ENCODE measurements at places on chromosomes 3 and 15.
A peak's percentile ranks its signal among the peaks of the same experiment; 100 is the strongest.

GRCh38 chr3:128342701-128343180, 123.9 kb downstream of the DNAJB8 start:
- DNase-seq, result no peak

DNA sequence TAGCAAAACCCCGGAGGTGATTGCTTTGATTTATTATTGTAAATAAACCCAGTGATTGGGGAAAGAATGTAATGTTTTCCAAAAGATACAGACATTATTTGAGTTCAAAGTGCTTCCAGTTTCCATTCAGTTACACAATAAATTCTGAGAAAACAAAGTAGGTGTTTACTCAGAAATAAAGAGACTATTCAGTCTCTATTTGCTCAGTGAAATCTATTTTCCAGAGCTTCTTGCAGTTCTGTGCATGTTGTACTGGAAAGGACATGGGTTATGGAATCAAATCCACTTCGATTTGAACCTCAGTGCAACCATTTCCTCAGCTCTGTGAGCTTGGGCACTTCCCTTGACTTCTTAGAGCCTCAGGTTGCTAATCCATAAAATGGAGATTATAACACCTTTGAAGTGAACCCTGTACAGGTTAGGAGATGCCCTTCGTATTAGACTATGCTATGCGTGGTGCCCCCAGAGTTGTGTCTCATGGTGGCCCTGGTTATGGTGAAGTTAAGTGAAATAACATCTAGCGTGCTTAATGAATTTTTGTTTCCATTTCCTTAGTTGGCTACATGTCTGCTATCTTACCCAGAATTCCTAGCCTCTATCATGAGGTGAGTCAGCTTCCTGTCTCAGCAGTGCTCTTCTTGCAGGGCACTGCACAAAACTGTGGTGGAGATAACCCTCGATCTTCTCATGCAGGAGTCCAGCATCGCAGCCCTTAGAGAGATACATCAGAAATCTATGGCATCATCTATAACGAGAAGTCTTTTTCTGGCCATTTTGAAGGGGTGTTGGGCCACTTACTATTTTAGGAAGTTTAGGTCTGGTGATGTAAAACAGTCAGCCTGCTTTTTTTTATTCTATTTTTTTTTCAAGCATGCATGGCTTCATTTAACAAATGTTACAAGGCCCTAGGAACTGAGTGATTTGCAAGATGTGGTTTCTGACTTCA, 97.7 kb downstream of the RPL39L start:
- peak; percentile 1 for DNase-seq

DNA sequence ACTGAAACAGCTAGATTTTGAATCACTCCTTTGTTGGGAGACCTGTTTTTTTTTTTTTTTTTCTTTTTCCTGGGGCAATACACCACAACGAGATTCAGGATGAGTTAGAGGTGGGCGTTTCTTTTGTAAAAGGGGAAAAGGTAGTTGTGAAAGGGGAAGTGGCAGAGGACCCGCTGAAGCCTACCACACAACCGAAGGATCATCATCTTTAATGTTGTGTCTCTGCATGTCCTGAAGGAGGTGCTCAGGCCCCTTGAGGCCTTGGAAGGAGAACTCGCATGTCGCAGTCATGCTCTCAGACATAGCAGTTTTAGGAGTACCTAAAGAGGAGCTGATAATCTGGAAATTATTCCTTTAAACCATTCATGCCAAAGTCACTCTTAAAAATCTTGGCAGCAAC, 137.9 kb upstream of the LRIG1 start:
- no peak for DNase-seq

GRCh38 chr3:125156456-125156855, 56.1 kb downstream of the SLC12A8 start:
- no peak for DNase-seq

GRCh38 chr3:197590313-197590962, 34.7 kb upstream of the BDH1 start:
- no peak for DNase-seq

DNA sequence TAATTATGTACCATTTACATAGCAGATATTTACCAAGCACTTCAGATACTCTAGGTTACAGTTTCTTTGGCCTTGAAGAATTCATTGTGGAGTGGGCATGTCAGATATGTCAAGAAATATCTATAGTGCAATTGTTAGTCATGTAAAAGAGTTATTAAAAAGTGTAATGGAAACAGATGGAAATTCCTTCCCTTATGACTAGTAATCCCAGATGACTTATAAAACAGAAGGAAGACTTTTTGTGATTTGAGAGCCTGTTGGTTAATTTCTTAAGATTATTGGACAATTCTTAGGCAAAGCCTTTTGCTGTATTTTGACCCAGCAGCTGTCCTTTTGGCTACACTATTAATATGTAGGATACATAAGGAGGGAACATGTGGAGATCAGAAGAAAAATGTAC, 708.9 kb upstream of the NECTIN3 start:
- DNase-seq, result no peak

DNA sequence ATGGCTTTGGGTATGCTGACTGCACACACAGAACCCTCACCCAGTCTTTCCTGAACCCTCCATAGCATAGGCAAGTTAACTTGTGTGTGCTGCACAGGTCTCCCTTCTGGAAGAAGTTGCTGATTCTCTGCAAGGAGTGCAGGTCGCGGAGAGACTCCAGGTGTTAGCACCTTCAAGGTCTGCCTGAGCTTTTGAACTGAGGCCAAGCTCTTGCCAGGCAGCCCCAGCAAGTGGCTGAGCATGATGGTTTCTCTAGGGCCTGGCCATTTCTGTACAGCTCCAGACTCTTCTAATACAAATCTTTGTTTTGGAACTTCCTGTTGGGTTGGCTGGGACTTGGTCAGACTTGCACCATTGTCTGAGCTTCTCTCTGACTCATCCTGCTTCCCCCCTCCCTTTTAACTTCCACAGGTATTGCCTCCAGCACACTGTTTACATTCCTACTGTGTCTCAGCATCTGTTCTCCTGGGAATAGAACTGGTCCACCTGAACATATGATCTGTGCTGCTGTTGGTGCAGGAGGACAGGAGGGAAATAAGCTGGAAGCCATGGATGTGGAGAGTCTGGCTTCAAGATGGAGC, 53.3 kb downstream of the KY start:
- peak; percentile 52 for DNase-seq

DNA sequence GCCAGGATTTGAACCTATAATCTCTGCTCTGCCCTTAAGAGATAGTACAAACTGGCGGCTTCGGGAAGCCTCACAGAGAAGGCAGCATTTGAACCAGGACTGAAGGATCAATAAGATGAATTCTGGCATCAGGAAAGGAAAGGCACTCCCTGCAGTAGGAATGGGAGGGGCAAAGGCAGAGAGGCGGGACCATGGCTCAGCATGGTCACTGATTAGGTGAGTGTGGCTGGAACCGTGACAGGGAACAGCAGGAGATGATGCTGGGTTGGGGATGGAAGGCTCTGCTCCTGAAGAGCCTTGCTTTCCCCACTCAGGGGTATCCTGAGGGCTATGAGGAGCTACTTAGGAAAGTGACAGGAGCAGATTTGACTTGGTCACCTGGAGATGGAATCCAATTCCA, 158.5 kb downstream of the FEZF2 start:
- DNase-seq, result no peak

GRCh38 chr3:58084788-58085543, 76.7 kb downstream of the FLNB start:
- DNase-seq, result no peak

DNA sequence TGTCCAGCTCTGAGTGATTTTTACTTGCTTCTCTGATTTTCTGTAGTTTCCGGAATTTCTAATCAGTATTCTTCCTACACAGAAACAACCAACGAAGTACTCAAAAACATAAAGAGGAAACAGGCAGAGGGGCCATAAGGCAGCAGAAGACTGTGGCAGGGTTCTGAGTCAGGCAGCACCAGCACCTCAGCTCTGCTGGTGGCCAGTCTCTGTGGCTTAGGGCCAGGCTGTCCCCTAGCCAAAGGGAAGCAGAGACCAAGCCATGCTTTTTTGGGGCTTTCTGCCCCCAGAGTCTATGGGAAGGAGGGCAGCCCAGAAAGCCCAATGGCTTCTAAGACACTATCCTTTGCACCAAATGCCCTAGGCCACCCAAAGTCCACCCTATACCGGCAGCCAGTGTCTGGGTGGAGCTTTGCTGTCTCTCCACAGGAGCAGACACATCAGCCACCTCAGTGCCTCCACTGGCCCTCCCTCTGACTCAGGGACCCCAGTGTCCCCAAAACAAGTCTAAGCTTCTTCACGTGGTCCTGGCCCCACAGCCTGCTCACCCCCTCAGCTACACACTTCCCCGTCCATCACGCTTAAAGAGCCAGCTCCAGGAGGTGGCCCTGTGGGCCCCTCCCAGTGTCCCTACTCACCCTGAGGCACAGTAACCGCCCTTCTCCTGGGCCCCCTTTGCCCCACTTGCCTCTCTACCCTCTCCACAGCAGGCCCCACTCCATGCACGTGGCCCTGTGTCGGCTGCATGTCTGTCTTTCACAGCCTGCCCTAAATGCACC, 46.2 kb downstream of the CCDC12 start:
- no peak for DNase-seq

DNA sequence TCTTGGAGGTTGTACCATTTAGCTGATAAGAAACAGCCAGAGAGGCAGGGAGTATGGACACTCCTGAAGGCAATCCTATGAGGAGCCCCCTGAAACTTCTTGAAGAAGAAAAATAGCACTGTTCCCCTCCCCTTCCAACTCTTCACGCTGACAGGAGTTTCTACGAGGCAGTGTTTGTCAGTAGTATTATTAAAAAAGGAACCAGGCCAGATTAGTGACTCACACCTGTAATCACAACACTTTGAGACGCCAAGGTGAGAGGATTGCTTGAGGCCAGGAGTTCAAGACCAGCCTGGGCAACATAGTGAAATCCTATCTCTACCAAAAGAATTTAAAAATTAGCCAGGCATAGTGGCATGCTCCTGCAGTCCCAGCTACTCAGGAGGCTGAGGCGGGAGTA, 38.7 kb downstream of the WWTR1 start:
- no peak for DNase-seq

DNA sequence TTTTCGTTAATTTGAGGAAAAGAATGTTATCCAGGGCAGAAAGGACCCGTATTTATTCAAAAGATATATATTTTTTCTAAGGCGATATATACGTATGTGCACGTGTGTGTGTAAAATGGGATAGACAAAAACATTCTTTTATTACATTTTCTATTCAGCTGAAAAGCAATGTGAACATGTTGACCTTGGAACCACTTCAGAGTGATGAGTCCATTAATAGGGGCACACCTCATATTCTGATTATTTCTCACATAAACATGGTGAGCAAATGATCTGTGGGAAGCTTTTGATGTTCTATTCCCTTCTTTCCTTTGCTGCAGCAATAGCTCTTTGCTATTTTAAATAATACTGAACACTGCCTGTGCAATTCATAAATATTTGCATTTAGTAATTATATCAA, 87.6 kb downstream of the SYNPR start:
- no peak for DNase-seq

- DNase-seq, result no peak
Measured at GRCh38 chr3:134699141-134699711, 48.4 kb upstream of the KY start.

DNA sequence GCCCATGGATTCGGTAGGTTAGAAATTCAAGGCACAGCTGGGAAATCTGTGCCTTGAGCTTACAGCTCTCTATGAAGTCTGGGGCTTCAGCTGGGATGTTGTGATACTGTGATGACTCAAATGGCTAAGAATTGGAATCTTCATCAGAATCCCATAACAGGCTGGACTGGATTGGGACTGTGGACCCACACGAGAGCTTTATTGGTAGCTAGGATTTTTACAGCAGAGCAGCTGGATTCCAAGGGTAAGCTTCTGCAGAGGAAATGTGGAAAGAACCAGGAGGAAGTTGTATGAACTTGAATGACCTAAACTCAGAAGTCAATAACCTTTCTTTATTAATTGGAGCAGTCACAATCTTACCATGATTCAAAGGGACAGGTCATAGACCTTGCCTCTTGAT, 1187.1 kb downstream of the ROBO1 start:
- no peak for DNase-seq

DNA sequence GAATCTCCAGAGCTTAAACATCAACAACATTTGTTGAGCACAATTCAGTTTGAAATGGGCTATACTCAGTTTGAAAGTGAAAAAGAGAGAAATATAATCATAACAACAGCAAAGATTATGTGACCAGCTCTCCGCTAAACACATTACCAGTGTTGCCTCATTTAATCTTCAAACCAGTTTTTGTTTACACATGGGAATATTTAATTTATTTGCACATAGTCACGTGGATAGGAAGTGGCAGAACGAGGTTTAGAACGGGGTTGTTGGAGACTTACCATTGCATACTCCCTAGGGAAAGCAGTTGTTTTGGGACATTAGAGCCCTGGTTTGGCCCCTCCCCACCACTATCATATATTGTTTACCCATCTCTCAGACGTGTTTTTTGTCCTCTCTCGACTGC, 77.2 kb downstream of the IL1RAP start:
- DNase-seq, result no peak

DNA sequence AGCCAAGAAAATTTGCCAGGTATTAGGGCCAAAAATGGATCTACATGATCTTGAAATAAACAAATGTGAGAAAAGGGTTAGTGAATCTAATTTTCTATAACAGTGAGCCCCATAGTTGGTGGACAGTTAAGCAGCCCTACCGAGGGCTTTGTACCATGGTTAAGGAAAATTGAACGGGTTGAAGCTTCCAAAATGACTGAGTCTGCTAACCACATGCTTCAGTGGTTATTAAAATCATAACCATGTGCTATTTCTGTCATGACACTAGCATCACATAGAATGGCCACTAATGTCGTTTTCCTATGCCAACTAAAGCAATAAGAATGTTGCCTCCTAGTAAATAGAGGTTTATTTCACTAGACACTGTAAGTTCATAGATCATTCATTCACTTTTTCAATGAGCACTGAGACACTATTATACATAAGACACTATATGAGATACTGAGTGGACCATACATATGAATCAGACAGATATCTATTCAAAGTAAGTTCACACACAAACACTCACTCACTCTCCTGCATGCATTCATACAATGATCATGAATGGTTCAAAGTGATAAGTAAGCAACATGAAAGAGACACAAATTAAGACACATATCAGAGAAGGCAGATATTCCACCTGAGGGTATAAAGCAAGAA, 4.3 kb downstream of the SST start:
- no peak for DNase-seq

DNA sequence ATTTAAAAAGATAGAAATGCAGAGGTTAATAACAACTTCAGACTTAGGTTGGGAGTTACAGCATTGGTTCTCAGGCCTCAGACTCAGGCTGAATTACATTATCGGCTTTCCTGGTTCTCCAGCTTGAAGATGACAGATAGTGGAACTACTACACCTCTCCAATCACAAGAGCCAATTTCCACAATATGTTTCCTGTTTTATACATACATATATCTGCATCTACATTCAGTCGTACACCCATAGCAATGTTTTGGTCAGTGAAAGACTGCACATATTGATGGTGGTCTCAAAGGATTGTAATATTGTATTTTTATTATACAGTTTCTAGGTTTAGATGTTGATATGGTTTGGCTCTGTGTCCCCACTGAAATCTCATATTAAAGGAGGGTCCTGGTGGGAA, 35.4 kb downstream of the AADACL2 start:
- DNase-seq, result no peak

- peak; percentile 15 for DNase-seq
Measured at GRCh38 chr15:65083262-65083701, 6.7 kb downstream of the KBTBD13 start.

GRCh38 chr15:80010131-80010673, 39.2 kb upstream of the BCL2A1 start:
- no peak for DNase-seq
